Kidney epithelial cell (primary cell): ENCODE measurements at places on chromosomes 3 and 15. TPM values are rescaled to one million over a fixed set of nuclear protein-coding genes. Genes with fewer than 3 reads are reported as not detected.

Gene ARF4
- total RNA-seq: 208 TPM in 2 replicates

Gene CYP8B1
- not detected in 2 replicates for total RNA-seq

Gene ZNF80
- not detected in 2 replicates for total RNA-seq

Gene HRG
- 0.13 and 0.14 TPM in 2 replicates for total RNA-seq

DNA sequence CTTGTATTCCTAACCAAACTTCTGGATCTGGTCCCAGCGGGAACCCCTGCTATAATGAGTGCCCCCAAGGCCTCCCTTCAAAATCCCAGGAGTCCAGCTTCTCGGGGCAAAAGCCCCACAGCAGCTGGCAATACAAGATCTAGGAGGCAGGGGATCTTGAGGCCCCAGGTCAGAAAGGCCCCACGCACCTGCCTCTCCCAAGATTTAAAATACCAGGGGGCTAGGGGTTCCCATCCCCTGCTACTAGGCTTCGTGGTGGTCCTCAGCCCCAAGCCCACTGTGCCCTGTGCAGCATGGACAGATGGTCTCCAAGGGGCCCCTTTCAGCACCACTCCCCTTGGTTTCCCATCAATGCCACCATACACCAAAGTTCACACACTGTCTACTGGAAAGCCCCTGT lies 15.8 kb upstream of the CYP11A1 start:
- DNase-seq: no peak

- no peak for DNase-seq
These were observed 299.5 kb upstream of the RASGRP1 start for GRCh38 chr15:38864122-38864521.

DNA sequence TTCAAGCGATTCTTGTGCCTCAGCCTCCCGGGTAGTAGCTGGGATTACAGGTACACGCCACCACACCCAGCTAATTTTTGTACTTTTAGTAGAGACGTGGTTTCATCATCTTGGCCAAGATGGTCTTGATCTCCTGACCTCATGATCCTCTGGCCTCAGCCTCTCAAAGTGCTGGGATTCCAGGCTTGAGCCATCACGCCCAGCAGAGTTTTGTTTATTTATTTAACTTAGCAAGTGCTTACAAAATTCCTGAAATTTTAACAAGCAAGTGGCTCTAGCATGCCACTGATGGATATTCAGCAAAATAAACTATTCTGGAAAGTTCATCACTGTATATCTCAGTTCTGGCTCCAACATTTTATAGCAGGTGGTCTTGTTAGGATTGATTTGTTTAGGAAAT lies 585.9 kb downstream of the OTOL1 start:
- DNase-seq: no peak

- DNase-seq: no peak
These were observed 14.8 kb downstream of the ARNT2 start for GRCh38 chr15:80418892-80419537.

GRCh38 chr3:128698211-128699047 lies 27.6 kb upstream of the RAB7A start:
- DNase-seq: no peak

DNA sequence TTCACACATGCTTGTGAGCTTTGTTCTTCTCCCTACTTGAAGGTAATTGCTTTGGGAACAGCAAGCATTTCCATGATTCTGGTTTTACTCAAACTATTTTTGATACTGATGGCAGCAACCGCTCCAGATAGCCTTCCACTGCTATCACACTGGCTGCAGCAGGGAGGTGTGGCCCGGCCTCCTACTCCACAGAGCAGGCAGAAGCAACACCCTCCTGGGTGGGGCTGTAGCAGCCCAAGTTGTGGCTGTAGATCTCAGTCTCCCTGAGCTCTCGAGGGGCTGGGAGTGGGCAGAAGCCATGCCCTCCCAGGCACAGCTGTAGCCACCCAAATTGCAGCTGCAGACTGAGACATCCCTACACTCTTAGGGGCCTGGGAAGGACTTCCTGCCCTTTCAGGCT lies 878.8 kb upstream of the GBE1 start:
- no peak for DNase-seq

DNA sequence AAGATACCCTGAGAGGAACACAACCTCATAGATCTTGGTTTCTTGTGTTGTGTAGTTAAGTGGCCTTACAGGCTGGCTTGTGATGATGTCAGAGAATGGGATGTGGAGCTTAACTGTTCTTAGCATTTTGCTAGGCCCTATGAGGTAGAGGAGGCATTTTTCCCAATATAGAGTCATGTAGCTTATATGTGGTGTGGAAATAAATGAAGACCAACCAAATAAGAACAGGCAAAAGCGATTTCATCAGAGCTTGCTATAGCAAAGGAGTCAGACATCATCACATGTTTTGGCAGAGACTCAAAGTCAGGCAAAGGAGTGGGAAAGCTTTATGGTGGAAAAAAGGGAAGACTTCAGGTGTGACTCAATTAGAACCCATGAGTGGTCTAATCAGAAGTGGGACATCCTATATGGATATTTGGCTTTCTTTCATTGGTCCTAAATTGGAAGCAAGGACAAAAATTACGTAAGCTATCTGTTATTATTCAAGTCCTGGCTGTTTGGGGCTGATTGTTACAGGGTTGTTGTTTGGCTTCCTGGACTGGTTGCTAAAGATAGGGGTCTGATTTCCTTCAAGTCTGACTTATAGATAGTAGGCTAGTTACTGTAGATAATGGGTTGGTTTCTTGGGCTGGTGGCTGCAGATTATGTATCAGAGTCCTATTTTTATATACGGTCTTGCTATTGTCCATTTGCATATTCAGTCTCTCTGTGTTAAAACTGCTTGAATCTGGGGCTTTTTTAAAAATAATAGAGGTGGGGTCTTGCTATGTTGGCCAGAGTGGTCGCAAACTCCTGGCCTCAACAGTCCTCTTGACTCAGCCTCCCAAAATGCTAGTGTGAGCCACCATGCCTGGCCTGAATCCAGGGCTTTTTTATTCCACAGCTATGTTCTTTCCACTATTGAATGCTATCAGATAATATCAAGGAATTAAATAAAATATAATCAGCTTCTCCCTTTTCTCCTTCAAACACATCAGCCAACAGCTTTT lies 30.3 kb upstream of the SETD2 start:
- DNase-seq: no peak

DNA sequence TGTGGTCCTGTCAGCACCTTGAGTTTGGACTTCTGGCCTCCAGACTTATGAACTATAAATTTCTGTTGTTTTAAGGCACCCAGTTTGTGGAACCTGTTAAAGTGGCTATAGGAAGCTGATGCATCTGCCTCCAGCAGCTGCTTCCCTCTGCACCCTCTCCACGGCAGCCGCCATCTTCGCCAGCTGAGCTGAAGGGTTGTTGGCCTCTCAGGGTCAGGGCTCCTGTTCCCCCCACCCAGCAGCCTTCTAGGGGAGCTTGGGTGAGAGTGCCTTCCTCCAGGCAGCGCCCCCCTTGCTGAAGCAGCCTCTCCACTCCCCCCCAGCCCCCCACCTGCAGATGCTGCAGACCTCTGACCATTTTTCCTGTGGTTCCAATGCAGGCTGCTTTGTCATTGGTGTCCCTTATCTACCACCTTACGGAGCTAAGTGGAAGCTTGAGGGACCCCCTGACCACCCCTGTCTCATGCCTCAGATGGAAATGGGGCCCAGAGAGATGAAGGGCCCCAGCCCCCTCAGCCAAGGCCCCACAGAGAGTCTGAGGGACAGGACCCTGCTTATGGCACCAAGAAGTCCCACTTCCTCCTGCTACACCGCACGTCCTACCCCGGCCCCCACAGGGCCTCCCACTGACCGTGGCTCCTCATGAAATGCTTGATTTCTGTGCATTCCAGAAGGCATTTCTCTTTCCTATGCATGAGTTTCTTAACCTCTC lies 61.4 kb upstream of the TLE3 start:
- DNase-seq: no peak

DNA sequence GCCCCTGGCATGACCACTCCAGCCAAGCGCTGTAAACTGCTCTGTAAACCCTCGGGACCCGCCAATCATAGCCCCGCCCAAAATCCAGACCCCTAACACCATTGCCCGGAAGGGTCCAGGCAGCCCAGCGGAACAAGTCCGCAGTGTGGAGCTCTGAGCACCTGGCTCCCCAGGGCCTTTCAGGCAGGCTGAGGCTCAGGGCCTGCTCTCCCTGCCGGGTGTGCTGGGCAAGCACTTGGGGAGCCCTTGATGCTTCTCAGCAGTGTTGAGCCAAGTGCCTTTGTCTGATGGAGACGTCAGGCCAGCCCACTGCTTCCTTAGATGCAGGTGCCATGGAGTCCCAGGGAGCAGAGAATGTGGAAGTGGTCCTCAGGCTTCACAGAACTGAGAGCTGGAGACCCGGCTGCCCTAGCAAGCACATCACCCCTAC lies 106.2 kb downstream of the TLE3 start:
- DNase-seq: no peak

DNA sequence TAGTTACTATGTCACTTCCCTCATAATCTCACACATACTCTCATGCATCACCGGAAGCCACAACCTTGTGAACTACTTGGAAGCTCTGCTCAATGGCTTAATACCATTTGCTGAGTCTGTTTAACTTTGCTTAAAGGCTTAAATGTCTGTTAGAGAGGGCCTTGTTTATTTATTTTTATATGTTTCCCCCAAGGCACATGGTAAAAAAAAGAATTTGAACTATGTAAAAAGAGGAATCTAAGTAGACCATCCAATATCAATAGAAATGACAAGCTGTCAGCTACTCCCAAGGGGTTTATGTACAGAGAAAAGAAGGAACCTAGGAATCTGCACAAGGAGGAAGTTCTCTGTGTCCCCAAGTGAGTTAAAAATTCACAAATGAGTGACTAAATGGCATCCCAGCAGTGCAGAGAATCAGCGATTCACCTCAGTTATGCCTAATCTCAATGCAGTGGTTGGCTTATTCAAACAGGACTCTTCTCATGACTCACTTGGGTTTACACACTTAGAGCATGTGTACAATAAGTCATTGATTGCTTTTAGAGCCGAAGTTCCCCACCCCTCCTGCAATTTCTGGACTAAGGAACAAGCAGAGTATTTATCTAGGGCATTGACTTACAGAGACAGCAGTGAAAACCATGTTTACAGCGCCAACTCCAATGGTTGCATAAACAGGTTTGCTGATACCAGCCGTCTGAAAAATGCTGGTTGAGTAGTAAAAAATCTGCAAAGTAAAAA lies 24.4 kb downstream of the SLC2A2 start:
- peak; percentile 79 for DNase-seq

- no peak for DNase-seq
These were observed 103.9 kb downstream of the NTRK3 start for GRCh38 chr15:88152672-88153071.

DNA sequence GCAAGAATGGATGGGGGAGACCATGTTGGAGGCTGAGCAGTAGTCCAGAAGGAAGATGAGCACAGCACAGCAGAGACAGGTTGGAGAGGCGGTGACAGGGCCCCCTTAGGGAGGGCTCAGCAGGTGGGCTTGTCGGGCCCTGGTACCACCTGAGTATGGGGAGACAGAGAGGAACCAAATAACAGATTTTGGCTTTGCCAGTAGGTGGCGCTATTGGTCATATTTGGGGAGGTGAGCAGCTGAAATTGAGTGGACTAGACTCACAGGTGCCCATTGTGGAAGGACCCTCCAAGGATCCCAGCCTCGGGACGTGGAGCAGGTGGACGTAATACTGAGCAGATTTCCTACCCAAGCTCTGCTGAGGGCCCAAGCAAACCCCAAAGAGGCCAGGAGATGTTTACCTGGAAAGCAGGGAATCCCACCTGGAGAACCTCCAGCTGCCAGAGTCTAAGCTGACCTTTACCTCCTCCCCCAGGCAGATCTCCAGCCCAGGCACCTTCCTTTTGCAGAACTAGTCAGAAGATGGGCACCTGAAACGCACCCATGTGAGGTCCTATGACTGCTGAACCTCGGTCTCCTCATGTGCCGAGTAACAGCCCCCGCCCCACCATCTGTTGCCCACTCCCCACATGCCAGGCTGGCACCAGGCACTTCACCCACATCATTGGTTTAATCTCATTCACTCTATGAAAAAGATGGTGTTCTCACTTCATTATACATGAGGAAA lies 24.6 kb upstream of the CORO2B start:
- no peak for DNase-seq
